Hypothalamus (tissue), 51 donors: ENCODE measurements at places on chromosomes 5 and 9.

DNA sequence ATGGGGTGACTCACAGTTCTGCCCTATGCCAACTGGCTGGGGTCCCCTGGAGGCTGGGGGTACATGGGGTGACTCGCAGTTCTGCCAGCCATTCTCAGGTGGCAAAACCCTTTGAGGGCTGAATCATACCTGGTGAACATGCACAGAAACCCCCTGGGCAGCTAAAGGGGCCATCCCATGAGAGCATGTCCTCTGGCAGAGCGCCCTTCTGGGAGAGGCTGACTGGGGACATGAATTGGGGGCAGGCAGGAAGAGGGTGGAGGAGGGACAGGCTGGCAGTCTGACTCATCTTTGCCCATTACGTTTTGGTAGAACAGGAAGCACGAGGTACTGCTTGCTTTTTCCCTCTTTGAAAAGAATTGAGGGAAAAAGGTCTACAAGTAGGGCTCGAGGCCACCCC lies 16.7 kb downstream of the TRAF1 start:
- DNase-seq, result no peak

DNA sequence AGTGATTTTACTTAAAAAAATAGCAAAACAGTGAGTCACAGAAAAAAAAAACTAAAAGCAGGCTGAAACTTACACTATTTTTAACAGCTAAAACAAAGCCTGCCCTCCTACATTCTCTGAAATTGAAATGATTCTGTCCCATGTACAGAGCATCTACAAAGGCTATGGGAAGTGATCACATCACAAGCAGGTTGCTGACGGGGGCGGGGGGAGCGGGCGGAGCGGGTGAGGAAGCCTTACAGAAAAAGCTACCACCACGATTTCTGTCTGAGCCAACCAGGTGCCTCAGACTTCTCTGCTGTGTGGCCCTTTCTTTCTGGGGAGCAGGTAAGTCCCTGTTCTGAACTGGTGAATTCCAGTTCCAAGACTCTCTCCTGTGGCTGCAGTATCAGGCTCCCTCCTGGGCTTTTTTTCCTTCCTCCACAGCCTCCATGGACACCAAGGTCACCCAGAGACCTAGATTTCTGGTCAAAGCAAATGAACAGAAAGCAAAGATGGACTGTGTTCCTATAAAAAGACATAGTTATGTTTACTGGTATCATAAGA lies 104.9 kb downstream of the ANKRD18B start:
- DNase-seq, result no peak

GRCh38 chr5:169934990-169935389 lies 45.3 kb downstream of the INSYN2B start:
- DNase-seq, result no peak

DNA sequence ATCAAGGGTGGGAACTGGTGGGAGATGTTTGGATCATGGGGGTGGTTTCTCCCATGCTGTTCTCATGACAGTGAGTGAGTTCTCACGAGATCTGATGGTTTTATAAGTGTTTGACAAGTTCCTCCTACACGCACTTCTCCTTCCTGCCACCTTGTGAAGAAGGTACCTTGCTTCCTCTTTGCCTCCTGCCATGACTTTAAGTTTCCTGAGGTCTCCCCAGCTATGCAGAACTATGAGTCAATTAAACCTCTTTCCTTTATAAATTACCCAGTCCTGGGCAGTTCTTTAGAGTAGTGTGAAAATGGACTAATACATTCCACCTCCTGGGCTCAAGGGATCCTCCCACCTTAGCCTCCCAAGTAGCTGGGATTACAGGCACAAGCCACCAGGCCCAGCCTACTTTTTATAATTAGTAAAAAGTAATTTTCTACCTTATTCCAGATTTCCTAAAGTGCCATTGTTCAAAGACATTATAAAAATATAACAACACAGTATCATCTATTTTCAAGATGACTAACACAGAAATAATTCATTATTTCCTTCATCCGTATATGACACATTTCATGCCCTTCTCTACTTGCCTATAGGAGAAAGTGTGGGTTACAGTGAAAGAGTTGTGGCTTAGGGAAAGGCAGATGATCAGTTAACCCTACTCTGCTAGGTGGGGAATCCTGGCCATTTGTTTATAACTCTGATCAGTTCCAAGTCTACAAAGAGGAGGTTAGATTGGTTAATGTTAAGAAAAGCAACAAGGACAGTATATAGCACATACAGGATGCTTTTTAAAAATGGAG lies 99.9 kb downstream of the TTC39B start:
- no peak for DNase-seq

- no peak for DNase-seq
Measured at GRCh38 chr9:87677776-87678587, 47.9 kb upstream of the CTSL start.

- no peak for DNase-seq
Measured at GRCh38 chr5:157603333-157604190, 28.0 kb upstream of the ADAM19 start.

GRCh38 chr9:111036429-111036789 lies 1.9 kb downstream of the LPAR1 start:
- peak; percentile 79 for DNase-seq

GRCh38 chr9:108383796-108384195 lies 472.0 kb downstream of the ACTL7B start:
- DNase-seq, result no peak

- DNase-seq, result no peak
Measured at GRCh38 chr5:54442271-54442670, 13.2 kb upstream of the HSPB3 start.

DNA sequence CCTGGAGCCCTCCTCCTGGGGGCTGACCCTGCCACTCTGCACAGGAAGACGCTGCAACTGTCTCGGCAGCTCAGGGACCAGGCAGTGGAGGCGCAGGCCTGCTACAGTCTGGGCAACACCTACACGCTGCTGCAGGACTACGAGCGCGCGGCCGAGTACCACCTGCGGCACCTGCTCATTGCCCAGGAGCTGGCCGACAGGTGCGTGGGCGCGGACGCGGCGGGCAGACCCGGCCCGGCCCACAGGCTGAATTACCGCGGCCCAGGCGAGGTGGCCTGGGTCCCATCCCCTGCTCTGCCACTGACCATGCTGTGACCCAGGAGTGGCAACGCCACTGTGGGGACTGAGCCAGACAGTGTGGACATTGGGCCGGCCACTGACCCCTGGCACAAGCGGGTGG lies 11.2 kb downstream of the GPSM1 start:
- no peak for DNase-seq

GRCh38 chr5:68289498-68289897 lies 73.9 kb downstream of the PIK3R1 start:
- DNase-seq, result no peak

GRCh38 chr5:104942735-104943134 lies 1380.1 kb upstream of the NUDT12 start:
- DNase-seq, result no peak

DNA sequence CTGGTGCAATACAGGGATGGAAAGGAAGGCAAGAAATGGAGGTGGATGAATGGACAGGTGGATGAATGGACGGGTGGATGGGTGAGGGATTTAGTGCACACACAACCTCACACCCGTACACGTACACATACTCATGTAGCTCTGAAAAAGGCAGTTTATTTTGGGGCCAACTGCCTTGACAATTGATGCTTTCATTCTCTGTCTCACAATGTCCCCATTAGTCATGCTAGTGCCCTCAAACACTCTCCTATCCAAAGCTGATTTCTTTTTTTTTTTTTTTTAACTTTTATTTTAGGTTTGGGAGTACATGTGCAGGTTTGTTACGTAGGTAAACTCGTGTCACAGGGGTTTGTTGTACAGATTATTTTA lies 495.0 kb downstream of the DMAC1 start:
- DNase-seq, result no peak

DNA sequence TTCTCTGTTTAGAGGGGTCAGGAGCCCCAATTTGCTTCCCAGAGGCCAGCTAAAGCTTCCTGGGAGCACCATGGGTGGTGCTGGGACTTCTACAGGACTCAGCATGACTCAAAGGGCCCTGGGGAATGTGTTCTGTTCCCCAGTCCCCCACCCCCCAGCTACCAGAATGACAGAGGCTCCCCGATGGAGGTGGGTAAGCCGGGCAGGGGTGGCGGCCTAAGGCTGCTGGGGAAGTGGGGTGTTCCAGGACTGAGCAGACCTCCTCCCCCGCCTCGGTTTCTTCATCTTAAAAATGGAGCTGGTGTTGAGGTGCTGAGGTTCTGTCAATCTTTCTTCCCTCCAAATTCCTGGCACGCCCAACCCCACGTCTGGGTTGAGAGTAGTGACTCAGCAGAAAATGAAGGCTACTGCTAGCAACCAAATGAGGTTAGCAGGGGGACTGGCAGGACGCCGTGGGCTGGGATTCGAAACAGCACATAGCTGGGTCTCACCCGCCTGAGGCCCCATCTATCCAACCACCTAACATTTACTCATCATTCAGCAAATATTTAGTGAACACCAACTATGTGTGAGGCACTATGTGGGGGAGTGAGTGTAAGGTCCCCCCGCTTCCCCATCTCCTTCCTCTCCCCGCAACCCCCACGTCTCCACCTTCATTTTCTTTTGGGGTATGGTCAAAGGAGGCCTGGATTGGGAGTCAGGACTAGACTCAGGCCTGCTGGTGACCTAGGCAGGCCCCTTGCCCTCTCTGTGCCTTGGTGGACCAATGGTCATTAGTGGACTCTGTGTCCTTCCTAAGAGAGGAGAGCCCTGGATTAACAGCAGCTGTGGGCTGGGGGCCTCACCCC lies 50.2 kb downstream of the C9orf50 start:
- DNase-seq, result no peak

DNA sequence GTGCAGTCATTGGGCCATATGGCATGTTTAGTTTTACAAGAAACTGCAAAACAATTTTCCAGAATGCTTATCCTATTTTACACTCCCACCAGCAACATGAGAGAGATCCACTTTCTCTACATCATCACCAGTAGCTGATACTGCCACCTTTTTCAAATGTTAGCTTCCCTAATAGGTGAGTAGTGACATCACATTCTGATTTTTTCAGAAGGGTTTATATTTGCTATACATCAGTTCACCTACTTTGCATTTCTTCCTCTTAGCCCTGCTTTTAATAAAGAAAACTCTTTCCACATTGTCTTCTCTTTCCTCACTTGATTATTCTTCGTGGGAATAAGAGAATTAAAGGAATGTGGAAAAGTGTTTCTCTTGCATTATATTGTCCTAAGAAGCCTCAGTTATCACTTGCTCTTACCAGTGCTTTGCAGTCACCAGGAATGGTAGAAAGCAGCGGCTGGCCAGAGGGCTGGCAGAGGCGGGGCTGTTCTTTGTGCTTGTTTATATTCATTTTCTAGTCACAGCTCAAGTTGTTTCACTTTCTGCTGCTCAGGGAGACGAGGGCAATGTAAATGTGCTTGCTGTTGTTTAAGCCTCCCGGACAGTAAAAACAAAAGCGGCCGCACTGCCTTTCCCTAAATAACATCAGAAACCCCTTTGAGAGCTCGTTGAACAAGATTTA lies 164.8 kb downstream of the HSD17B3 start:
- DNase-seq, result peak; percentile 32

GRCh38 chr5:150658121-150658520 lies 2.9 kb upstream of the MYOZ3 start:
- no peak for DNase-seq

DNA sequence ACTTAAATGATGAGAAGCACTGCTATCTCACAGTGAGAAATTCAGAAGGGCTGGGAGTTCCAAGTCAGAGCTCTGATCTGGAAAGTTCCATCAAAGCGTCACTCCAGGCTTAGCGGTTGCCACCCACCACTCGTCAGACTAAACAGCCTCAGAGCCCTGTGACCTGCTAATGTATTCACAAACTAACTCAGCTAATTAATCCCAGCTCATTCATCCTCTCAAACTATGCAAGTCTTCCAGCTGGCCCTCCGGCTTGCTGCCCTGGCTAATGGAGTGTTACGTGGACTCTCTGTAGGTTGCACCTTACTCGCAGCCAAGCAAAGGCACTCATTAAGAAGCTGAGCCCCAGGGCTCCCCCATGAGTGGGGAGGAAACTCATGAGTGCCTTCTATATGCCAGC lies 82.2 kb upstream of the GABRP start:
- DNase-seq, result no peak

- peak; percentile 24 for DNase-seq
Measured at GRCh38 chr5:115599502-115599901, 2.8 kb downstream of the TICAM2 start.

GRCh38 chr5:93929131-93929530 lies 187.7 kb upstream of the POU5F2 start:
- DNase-seq, result no peak

DNA sequence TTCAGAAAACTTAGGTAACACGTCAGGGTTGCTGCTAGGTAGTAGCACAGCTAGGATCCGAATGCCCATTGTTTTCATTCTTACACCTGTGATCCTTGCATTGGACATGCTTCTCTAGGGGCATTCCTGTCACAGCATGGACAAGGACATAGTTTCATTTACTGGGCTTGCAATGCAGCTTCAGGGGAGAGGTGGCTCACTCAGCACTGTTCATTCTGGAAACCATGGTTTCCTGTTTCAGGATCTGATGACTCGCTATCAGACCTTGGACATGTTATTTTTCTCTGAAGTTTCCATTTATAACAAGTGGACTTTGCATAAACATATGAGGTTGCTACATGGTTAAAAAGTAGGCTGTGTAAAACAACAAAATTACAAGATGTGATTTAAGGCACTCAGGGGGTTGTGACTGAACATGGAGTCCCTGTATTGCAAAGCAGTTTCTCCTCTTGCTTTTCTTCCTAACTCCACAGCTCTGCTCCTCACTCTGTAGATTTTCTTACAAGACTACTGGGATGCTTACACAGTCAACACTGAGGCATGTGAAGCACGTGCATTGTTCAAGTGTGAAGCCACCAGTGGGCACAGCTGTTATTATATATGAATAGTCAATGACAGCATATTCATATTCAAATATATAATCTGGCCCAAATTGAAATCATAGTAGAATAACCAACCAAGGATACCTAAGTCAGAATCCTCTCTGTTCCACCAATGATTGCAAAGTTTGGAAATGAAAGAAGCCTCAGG lies 66.1 kb upstream of the STK32A start:
- no peak for DNase-seq

- no peak for DNase-seq
Measured at GRCh38 chr9:82021198-82021597, 32.6 kb downstream of the SPATA31D1 start.

DNA sequence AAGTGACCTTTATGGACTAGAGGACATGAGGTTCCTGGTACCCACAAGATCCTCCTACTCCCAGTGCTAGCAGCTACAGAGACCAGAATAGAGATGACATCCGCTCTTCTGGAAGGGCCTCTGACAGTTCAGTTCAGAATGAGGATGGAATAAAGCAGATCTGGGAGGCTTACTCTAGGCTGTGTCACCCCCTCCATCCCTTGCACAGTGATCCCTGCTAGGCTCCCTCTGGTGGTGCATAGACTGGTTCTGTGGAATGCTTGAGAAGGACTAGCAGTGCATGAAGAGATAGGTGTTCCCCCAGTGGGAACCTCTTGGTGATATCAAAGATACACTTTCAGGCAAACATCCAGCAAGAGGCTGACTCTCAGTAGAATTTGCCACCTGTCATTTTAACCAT lies 83.0 kb downstream of the NPR3 start:
- no peak for DNase-seq
